NCI-H1105 treated with DMSO at 0.1 percent for 48 hours (cell line): ENCODE measurements at places on chromosomes 1 and 21.

- no peak for DNase-seq
Observed at GRCh38 chr1:87926131-87926830, 597.6 kb downstream of the LMO4 start.

DNA sequence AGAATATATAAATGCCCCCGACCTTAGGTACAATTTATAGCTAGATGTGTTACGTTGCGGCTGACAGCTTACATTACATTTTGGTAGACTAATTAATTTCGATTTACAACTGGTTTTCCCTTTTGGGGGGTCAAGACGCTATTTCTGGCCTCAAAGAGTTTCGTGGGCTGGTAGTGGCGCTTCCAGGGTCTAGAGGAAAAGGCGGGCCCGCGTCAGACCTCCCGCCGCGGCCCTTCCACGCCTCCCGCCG lies 391 bp downstream of the IFT25 start:
- no peak for DNase-seq

- DNase-seq: peak; percentile 50
Observed at GRCh38 chr1:98032958-98033357, 112.1 kb upstream of the DPYD start.

DNA sequence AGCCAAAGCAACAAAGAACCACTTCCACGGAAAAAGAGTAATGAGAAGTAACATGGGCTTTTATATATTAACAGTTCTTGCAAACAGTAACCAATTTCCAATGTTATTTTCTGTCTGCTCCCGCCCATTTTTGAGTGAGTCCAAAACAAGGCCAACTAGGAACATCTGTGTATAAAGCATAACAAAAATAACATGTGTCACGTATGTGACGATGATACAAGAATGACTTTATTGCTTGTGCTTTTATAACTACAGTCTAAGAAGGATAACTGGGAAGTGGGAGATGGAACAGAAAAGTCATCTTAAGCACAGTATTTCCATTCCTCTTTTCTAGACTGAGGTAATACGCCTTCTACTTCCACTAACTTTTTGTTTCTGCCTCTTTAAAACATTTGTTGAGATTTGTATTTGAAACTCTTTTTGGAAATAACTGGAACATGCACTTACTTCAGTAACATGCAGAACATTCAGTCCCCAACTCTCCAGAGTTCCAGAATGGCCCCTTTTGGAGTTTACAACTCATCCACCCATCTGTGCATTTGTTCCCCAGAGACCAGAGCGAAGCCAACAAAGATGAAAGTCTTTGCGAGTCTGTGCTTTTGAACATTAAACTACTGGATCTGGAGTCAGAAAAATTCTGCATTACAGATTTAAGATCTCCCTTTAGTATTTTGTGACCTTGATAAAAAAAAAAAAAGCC lies 143.0 kb upstream of the ZRANB2 start:
- DNase-seq: no peak

GRCh38 chr1:89347296-89347695 lies 16.6 kb upstream of the GBP6 start:
- DNase-seq: no peak

DNA sequence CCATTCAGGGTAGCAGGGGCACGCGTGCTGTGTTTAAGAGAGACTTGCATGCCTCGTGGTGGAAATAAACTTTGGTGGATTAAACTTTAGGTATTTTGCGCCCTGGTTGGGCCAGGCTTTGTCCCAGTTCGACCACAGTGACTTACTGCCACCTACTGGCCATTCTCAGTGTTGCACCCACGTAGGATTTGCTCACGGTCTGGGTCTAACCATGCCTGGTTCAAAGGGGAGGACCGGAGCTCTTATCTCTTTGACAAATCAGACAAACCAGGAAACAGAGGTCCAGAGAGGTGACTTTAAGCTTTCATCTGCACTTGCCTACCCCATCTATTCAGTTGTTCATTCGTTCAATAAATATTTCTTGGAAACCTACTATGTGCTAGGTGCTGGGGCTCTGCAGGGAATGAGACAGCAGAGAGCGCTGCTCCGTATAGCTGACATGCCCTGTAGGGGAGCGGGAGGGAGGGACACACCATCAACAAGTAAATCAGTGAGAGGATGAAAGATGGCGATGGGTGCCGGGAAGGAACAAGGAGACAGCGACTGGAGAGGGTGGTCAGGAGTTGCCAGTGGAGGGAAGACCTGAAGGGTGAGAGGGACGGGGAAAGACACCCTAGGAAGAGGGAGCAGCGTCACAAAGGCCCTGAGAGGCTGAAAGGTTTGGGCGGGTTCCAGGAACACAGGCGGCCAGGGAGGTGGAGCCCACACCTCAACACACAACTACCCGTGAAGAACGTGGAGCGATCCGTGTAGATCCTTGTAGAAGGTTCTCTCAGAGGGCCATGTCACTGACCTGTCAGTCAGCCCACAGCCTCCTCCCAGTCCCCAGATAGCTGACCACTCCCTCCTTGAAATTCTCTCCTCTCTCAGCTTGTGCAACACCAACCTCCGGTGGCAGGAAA lies 27.2 kb upstream of the TINAGL1 start:
- DNase-seq: peak; percentile 85

- no peak for DNase-seq
Observed at GRCh38 chr1:8082945-8083344, 56.8 kb upstream of the ERRFI1 start.

GRCh38 chr1:62539028-62539447 lies 58.3 kb upstream of the ANGPTL3 start:
- DNase-seq: no peak

- DNase-seq: no peak
Observed at GRCh38 chr1:110750562-110750961, 75.8 kb upstream of the KCNA3 start.

DNA sequence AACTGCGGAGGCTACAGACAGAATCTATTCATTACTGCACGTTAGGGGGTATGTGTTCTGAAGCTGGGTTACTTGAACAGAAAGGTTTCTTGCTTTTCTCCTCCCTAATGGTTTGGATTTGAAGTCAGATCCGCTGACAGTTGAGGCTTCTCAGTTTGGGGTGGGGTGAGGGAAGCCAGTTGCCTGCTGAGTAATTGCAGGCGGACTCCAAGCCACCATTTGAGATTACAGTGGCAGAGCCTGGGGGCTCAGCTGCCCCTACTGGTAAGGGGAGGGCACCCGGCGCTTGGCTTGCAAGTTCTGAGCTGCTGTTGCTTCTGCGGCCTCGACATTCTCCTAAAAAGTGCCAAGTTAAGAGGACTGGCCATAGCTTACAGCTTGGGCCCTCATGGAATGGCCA lies 2.0 kb downstream of the GRHL3 start:
- no peak for DNase-seq

DNA sequence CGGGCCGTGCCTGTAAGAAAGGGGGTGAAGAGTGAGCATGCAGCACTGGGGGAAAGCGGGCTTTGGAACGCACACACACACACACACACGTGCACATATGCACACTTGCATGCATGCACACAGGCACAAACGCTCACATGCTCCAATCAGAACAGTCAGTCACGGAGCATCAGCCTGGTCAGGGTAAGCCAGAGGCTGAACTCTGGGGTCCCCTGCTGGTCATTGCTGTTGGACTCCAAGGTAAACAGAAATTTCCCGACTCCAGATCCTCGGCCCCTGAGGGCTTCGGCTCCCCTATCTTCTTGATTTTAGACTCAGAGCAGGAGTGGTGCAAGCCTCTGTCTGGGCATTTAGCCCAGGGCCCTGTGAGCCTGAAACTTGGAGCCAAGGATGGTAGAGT lies 54.2 kb downstream of the SYT2 start:
- DNase-seq: no peak

DNA sequence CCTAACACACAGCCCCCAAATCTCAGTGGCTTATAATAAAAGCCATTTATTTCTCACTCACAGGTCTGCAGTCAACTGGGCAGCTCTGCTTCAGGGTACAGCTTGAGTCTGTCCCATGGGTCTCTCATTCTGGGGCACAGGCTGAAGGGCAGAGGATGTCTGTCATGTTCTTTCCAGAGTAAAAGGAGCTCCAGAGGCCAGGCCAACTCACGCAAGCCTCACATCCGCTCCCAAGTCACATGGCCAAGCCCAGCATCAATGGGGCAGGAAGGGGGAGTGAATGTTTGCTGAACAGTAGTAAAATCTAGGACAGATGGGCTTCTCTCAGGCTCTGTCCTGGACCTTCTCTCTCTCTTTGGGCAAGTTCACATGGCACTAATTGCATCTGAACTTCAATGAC lies 7.1 kb upstream of the SSBP3 start:
- no peak for DNase-seq

- no peak for DNase-seq
Observed at GRCh38 chr1:33358114-33358794, 37.4 kb upstream of the A3GALT2 start.

GRCh38 chr21:15735409-15735808 lies 5.6 kb downstream of the USP25 start:
- no peak for DNase-seq

- no peak for DNase-seq
Observed at GRCh38 chr1:39684313-39684664, 6.9 kb downstream of the HPCAL4 start.

- DNase-seq: no peak
Observed at GRCh38 chr1:157551694-157552693, at the start of gene FCRL5. FCRL5 (minus strand) TSS chr1:157552515; CDS start chr1:157552362, 153 bp downstream.

DNA sequence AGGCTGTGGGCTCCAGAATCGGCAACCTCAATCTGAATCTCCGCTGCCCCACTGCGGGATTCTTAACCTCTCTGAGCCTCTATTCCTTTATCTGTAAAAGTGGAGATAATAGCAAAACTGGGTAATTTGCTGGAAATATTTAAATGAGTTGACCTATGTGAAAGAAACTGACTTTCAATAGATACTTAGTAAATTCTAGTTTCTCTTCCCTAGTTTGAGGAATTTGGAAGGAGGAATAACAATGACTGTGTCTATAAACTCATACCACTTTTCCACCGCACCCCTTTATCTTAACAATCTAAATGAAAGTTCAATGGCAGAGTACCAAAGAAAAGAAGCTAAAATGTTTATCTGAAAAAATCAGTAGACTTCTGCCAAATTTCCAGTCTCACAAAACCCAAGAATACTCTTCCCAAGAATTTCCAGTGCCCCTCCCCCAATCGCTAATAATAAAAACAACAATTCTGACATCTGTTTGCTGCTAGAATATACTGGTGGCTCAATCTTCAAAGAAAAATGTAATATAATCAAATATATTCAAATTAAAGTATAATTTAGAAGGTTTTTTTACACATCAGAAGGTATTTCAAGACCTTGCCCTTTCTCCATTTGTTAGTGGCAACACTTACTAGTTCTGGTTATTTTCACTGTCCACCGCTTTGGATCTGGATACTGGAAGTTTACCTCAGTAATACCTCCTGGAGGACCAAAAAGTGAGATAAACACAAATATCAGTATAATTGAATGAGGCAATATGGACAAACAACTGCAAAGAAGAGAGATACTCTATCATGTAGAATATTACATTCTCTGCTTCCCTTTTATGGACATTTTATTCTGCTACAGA lies 171.2 kb downstream of the LTN1 start:
- no peak for DNase-seq

GRCh38 chr21:42424914-42425541 lies 21.3 kb downstream of the UBASH3A start:
- no peak for DNase-seq

DNA sequence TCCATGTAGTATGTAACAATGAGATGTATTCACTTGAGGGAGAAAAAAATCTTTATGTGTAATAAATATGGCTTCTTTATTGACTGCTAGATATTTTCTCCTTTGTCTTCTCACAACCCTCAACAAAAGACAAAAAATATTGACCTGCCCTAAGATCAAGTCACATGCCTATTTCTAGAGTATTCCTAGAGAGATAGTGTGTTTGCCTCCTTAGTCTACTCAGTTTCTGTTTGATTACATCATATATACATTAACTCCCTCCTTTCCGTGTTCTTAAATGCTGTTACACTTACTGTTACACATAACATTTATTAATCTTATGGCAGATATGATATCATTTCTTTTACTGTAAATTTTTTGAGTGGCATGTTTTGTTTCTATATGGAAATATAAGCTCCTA lies 281.6 kb upstream of the RGS18 start:
- no peak for DNase-seq

DNA sequence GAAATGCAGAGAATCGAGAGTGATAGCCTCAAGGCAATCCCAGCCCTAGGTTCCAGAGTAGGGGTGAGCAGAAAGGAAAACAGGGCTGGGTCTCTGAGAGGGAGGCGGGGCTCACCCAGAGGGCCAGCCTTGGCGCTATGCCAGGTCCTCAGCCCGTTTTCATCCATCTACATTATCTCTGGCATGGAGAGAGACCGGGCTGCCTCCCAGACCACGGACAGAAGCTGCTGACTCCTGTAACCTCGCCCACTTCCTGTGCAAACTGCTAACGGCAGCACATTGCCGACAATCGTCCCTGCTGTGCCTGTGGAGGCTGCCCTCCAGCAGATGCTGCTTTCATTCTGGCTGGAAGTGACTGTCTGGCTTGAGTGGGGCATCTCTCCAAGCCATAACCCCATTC lies 569.1 kb downstream of the NPHP4 start:
- DNase-seq: peak; percentile 83

- DNase-seq: no peak
Observed at GRCh38 chr1:45356186-45356585, 15.9 kb upstream of the MUTYH start.

DNA sequence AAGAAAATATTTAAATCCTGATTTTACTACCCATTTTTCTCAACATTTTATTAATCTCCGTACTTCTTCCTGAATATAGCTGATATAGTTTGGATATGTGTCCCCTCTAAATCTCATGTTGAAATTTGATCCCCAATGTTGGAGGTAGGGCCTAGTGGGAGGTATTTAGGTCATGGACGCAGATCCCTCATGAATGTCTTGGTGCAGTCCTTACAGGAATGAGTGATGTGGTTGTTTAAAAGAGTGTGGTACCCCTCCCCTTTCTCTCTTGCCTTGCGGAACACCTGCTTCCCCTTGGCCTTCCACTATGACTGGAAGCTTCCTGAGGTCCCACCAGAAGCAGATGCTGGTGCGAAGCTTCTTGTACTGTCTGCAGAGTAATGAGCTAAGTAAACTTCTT lies 17.5 kb downstream of the RNF115 start:
- DNase-seq: no peak

DNA sequence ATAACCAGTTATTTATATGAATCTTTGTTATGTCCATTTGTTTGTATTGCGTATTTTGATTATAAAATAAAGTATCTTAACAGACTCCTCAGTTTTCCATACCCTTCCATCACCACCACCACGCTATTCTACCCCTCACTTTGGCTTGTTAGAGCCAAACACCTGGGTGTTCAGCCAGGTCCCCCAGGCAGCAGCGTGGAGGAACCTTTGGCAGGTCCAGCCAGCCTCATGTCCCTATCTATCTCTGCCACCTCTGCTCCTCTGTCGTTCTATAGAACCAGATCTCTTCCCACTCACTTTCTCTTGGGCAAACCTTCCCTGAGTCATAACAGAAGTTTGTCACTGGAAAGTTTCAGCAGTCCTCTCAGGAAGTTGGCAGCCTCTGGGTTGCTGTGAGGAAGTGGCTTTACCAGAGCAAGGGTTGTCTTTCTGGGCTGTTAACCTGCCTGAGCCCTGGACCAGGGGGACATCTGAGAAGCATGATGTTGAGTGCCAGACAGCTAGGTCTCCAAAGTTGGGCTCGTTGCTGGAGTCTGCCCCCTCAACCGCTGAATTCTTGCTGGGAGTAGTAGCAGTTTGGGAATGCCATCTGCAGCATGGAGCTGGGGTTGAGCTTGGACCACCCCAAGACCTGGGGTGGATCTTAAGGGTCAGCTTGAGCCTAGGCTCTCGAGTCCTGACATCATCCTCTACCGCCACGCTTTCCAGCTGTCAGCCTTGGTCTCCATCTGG lies 996 bp upstream of the SH3BGRL3 start:
- no peak for DNase-seq

- DNase-seq: no peak
Observed at GRCh38 chr1:110559157-110559556, 40.2 kb upstream of the KCNA10 start.
